Frontal cortex (tissue), 4 donors: ENCODE measurements at places on chromosomes 1 and 21.

DNA sequence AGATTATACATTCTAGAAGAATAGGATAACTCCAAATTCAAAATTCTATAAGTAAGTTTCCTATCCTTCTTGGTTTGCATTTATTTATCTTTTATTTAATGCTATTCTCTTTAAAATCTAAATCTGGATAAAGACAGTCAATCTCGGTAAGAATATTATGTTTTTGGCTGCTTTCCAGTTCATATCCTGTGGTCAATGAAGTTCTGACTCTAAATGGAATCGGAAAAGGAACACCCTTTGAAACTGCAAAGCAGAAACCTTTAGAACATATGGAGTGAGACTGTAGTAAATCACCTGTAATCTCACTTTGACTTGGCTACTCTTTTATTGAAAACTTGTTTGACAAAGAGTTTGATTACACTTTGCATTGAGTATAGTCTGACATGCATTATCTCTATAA lies 85.2 kb downstream of the KIFAP3 start:
- DNase-seq, result no peak

GRCh38 chr1:201172999-201173610 lies 17.5 kb upstream of the IGFN1 start:
- no peak for DNase-seq

GRCh38 chr1:239678181-239678580 lies 291.8 kb downstream of the CHRM3 start:
- DNase-seq, result no peak

DNA sequence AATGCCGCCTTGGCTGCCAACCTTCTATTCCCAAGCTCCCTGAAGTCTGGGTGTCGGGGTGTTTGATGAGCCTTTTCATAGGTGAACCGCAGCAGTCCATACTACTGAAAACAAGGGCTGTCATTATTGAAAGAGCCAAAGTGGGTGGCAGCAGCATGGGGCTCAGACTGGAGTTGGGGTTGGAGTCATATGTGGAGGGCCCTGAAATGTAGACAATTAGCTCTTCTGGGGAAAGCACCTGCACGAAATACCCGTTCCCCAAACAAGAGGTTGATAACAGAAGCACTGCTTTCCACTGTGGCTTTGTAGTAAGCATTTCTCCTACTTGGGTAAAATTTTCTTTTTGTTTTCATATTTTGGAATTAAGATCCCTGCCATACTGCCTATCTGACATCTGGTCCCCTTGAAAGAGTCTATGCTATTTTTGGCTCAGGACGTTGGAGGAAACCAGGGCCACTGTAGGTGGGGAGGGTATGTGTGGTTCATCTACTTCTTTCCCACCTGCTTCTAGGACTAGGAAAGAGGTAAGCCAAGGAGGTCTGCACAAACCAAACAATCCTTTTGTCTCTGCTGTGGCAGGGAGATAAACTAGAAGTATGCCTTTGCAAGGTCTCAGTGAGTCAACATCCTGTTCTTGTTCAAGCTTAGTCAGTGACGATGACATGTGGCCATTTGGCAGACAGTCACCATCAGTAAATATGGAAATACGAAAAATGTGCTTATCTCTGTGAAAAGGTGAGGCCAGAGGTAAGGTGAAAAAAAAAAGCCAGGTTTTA lies 197.0 kb upstream of the UBE2U start:
- no peak for DNase-seq

- no peak for DNase-seq
Measured at GRCh38 chr1:234125283-234125682, 220.8 kb downstream of the SLC35F3 start.

- peak; percentile 49 for DNase-seq
Measured at GRCh38 chr1:144551543-144552424, 40.9 kb upstream of the PPIAL4F start.

- DNase-seq, result no peak
Measured at GRCh38 chr21:31340942-31341487, 3.0 kb downstream of the TIAM1 start.

- peak; percentile 57 for DNase-seq
Measured at GRCh38 chr1:20732588-20733359, at the start of gene SH2D5. TSS of gene SH2D5 (minus strand) at chr1:20732703. CDS start at chr1:20728044, 4,659 bp downstream.

DNA sequence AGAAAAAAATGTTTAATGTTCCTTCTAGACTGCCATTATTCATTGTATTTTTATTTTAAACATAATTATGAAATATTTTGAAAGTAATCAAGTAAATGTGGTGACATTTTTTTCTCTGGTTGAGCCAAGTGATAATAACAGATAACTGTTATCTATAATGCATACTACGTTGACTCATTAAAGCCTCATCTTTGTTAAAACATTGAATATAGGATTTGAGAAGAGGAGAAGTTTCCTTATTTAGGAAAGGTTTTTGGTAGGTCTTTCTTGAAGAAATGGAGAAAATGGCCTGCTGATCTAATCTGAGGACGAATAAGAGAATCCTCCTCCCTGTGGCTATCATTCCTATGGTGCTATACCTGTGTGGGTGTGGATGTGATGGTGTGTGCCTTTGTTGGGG lies 89.0 kb downstream of the NFIA start:
- no peak for DNase-seq

- DNase-seq, result no peak
Measured at GRCh38 chr1:173058556-173058955, 7.8 kb upstream of the TNFSF18 start.

GRCh38 chr1:17984583-17984982 lies 123.0 kb upstream of the IGSF21 start:
- DNase-seq, result no peak

GRCh38 chr1:54415533-54415932 lies 9.3 kb upstream of the SSBP3 start:
- no peak for DNase-seq

DNA sequence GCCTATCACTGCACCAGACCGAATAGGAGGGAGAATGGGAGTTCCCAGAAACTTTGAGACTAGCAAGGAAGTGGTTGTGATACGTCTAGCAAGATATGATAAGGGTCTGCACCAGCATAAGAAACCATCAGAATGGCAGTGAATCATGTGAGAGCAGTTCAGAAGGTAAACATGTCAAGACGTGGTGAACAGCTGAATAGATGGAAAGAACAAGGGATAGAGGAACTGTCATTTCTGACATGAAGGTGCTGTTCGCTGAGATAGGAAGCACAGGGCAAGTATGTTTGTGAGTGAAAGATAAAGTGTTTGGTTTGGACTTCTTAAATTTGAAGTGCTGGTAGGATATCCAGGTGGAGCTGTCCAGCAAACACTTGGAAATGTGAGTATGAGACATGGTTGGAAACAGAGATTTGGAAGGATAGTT lies 1.1 kb upstream of the AGO1 start:
- no peak for DNase-seq

GRCh38 chr1:212827831-212828278 lies 19.6 kb downstream of the SPATA45 start:
- DNase-seq, result no peak

- DNase-seq, result no peak
Measured at GRCh38 chr21:31236528-31236927, 107.5 kb downstream of the TIAM1 start.

- DNase-seq, result no peak
Measured at GRCh38 chr21:45032977-45033710, 41.2 kb upstream of the ADARB1 start.

DNA sequence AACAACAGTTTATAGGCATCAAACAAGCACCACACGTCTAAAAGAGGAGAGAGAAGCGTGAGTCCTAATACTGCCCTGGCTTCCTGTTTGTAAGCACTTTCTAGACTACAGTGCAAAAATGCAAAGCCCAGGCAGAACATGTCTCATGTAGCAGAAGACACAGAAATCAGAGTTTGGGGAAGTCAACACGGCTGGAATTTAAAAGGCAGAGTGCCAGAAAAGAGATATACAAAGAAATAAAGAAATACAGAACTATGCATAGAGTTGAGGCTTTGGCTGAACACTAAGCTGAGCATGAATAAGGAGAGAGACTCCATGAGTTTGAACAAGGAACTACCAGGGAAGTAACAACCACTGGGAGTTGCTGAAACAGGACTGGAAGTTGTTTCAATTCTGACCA lies 566.6 kb upstream of the NR5A2 start:
- DNase-seq, result no peak

DNA sequence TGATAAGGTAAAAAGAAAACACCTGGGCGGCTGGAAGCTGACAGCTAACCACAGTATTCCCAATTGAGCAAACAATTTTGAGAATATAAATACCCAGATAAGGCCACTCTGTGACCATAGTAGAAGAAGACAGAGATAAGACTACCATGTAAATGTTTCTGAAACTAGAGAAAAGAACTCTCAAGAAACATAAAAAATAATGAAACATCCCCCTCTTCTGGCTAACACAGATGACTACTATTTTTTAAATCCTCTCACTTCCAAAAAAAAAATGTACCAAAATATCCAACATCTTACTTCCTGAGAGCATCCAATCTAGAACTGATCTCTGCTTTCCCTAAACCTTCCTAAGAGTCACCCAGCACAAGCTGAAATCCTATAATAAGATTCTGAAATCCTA lies 125.9 kb downstream of the HFM1 start:
- no peak for DNase-seq

DNA sequence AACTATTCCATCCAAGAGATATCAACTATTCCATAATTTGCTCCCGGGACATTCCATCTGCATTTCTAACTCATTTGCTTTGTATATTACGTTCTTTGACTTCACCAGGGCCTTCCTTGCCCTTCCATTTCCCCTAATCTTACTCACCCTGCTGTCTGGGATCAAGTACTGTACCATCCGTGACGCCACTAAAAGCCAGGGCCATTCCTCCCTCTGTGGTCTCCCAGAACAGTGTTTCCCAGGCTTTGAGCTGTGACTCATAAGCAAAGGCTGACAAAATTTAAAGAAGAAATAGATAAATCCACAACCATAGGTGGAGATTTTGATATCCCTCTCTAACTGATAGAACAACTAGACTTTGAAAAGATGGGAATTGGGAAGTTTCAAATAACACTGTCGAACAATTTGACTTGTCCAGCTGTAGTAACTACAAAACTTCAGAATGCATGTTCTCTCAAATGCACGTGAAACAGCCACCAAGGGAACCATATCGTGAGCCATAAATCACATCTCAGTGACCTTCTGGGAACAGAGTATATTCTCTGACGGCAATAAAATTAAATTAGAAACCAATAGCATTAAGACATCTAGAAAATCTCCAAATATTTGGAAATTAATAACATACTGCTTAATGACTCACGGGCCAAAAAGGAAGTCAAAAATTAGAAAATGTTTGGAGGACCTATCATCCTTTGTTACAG lies 501.0 kb downstream of the SETD4 start:
- DNase-seq, result no peak
